ENCODE measurements at places on chromosomes 5 and 9.

DNA sequence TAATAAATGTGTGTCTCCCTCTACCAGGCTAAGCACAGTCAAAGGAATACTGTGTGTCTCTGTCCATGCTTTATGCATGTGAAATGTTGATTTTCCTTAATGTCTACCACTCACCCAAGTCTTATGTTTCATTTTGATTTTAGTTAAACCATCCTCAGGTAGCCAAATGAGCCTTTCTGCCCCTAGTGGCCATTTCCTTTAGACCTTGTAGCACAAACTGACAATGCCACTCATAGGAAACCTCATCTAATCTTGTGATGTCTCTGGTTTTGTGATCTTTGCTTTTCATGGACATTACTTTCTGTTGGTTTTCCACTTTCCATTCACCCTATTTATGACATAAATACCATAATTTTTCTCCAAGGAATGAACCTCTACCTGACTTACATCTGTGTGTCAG lies 820.8 kb downstream of the MAT2B start:
- no peak for DNase-seq

DNA sequence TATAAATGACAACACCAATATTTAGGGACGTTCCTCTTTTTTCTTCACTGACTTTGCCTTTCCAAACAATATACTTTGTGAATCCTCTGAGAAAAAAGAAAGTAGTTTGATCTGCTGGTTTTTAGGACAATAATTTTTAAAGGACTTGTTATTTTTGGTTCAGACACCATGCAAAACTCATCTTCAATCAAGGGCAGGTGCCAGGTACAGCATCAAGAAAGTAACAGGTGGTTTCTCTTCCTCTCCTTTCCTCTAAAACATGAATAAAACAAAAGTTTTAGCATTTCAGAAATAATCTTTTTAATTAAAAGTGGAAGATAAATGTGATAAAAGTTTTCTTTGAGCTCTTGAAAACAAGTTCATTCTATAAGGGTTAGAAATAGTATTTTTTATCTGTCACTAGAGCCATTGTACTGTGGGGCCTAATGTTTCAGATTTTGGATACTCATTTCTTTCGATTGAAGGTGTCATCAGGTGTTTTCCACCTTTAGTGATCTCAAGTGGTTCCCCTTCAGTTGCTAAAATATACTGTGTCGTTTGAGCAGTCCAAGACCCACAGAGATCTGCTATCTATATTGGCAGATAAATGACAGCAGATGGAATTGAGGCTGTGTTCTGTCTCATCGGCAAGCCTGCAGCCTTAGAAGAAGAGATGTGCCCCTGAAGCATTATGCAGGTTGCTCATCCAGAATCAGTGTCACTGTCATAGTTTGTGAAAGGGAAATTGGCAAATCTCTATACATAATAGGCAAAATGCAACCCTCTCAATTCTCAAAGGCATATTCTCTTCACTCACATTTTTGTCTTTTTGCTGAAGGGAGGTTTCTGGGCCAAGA lies 499.7 kb downstream of the PDE4D start:
- DNase-seq, result no peak

GRCh38 chr9:80866121-80866520 lies 823.2 kb downstream of the TLE1 start:
- DNase-seq, result no peak

DNA sequence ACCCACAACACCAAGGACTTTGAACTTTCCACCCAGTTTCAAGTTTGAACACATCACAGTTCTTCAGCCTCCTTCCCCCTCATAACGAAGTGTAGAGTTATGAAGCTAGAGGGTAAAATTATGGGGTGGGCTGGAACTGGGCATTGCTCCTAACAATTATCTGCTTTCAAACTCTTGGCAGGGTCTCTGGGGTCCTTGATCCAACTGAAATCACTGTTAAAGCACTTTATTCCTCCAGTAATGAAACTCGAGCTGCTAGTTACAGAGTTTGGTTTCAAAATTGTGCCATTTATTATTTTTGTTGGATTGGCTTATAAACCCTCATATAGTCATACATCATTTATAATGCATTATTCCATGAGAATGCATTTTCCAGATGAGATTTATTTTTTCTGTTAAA lies 158.5 kb downstream of the RGS3 start:
- DNase-seq, result no peak

- no peak for DNase-seq
These were observed 5.7 kb upstream of the IFNA21 start for GRCh38 chr9:21172156-21172555.

GRCh38 chr5:116271446-116272025 lies 186.7 kb downstream of the COMMD10 start:
- no peak for DNase-seq

GRCh38 chr5:138369261-138369660 lies 16.8 kb downstream of the KDM3B start:
- no peak for DNase-seq

GRCh38 chr9:89436963-89437625 lies 60.8 kb downstream of the SEMA4D start:
- peak; percentile 59 for DNase-seq

DNA sequence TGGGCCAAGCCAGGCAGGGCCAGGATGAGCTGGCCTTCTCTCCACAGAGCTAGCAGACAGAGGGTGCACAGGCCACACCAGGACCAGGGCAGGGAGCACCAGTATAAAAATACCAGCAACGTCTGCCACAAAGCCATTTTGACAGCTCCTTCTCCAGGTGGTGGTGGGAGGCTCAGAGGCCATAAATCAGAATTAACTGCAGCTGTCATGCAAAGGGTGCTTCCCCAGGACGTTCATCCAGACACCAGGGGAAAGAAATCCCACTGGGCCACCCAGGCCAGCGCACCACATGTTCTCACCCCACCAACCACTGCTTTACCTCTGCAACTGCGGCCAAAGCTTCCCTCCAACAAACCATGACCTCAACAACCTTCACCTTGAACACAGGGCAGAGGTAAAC lies 403.7 kb upstream of the TRPC7 start:
- no peak for DNase-seq

DNA sequence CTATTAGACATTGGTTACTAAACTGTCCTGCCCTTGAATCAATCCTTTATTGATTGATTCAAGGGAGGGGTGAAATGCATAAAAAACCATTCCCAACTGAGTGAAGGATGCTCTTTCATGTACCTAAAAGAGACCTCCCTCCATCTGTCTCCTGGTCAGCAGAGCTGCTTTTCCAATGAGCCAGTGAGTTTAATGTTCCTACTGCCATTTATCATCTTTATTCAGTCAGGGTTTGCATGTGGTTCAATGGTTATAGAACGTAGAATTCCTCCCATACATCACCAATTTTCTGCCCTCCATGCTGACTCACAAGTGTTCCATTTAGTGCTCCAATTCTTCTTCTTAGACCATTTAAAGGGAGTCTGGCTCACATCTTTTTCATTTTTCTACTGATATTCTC lies 199.1 kb upstream of the PCSK5 start:
- DNase-seq, result no peak

DNA sequence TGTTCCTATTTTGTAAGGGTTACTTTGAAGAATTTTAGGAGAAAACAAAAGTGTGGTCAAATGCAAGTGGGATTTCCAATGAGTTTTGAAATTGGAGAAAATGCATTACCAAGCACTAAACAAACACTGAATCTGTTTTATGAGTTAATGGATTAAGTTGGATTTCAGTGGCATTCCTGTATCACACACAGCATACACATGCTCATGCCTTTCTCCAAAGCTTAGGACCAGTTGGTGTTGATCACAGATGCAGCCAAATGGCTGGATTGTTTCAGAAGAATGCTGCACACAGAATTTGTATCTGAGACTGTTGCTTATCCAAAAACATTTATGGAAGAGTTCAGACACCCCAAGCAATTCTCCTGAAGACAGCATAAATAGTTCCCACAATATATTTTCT lies 611.1 kb downstream of the ACTL7B start:
- DNase-seq, result no peak

DNA sequence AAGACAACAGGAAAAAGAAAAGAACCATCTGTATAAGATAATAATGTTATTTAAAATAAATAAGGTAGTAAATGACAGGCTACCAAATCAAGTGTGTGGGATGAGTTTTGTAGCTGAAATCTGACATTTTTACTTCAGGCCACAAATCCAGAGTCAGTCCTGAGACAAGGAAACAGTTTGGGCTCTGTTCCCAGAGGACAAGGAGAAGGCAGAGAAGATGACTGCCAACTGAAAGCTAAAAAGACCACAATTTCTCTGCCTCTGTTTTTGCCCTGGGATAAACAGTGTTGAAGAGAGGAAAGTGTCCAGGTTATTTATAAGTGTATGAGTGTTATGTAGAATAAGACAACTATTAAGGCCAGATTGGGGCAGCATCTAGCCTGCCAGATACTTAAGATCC lies 180.5 kb downstream of the NFIB start:
- DNase-seq, result no peak

DNA sequence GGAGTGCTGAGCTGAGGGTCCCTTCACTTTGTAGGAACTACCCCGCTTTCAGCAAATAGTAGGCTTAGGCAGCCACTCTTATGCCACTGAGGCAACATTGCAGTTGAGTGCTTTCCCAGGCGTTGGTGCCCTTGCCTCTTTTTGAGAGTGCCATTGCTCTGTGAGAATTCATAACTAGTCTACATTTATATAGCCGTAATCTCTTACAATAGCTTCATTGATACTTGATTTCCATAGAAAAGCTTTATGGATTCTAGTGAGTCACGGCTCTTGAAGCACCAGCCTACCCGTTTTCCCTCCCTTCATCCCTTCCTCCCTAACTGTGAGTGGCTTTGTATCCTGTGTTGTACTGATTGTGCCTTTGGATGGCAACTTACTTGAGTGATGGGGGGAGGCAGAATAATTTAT lies 283.9 kb downstream of the AOPEP start:
- DNase-seq, result peak; percentile 58

- no peak for DNase-seq
These were observed 83.4 kb downstream of the ADRB2 start for GRCh38 chr5:148909766-148910165.

- no peak for DNase-seq
These were observed 9.1 kb upstream of the MAT2B start for GRCh38 chr5:163496286-163496685.

- DNase-seq, result no peak
These were observed 792.7 kb upstream of the CHD1 start for GRCh38 chr5:99721506-99721905.

GRCh38 chr5:37400501-37400900 lies 21.4 kb downstream of the WDR70 start:
- DNase-seq, result no peak

DNA sequence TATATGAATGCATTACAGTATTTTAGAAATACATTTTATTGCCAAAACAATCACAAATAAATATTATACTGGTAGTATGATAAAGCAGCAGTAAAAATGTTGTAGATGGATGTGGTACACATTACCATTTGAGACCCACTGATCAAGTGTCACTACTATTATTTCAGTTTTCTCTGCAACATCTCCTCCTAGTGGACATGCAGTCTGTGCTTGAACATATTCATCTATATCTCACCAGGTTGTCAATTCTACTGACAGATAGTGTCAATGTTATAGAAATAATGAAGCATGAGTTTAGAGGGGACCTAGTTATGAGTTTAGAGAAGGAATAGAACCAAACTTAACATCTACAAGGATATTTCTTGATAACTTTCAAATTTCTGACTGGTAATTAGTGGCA lies 39.2 kb upstream of the ELOVL7 start:
- no peak for DNase-seq

GRCh38 chr5:139306197-139306596 lies 12.7 kb downstream of the MATR3 start:
- no peak for DNase-seq

DNA sequence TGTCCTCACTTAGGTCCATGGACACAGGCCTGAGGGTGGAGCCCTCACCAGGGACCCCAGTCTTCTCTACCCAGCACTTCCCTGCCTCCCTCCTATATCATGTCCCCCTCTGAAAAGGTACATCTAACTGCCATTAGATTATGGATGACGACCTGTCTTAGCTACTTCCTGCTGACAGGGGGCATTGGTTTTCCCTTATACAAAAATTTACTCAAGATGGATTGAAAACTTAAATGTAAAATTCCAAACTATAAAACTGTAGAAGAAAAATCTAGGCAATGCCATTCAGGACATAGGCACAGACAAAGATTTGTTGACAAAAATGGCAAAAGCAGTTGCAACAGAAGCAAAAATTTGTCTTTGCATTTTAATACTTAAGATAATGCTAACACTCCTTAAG lies 623.2 kb upstream of the FAM174A start:
- DNase-seq, result no peak

- DNase-seq, result no peak
These were observed 101.3 kb upstream of the LARP1 start for GRCh38 chr5:154653764-154654485.

DNA sequence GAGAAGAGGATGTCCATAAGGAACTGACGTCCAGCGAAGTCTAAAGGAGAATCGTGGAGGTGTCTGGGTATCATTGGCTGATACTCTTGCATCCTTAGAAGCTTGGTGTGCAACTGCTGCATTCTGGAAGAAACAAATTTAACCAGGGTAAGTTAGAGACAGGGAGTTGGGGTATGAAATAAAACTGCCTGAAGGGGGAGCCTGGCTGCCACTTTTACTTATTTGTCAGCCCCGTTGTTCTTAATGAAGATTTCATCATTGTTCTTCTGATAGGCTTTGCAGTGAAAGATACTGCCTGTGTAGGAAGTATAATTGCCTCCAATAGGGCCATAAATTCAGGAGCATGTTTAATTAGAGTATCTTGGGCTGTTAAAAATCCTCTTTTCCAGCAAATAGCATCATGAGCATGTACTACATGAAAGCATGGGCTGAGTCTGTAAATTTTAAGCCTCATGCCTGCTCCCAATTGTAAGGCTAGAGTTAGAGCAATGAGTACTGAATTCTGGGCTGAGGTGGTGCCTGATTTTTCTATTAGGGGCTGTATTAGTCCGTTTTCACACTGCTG lies 1264.5 kb upstream of the ACO1 start:
- peak; percentile 39 for DNase-seq

- peak; percentile 90 for DNase-seq
These were observed 128.3 kb upstream of the CCNH start for GRCh38 chr5:87541033-87541432.

DNA sequence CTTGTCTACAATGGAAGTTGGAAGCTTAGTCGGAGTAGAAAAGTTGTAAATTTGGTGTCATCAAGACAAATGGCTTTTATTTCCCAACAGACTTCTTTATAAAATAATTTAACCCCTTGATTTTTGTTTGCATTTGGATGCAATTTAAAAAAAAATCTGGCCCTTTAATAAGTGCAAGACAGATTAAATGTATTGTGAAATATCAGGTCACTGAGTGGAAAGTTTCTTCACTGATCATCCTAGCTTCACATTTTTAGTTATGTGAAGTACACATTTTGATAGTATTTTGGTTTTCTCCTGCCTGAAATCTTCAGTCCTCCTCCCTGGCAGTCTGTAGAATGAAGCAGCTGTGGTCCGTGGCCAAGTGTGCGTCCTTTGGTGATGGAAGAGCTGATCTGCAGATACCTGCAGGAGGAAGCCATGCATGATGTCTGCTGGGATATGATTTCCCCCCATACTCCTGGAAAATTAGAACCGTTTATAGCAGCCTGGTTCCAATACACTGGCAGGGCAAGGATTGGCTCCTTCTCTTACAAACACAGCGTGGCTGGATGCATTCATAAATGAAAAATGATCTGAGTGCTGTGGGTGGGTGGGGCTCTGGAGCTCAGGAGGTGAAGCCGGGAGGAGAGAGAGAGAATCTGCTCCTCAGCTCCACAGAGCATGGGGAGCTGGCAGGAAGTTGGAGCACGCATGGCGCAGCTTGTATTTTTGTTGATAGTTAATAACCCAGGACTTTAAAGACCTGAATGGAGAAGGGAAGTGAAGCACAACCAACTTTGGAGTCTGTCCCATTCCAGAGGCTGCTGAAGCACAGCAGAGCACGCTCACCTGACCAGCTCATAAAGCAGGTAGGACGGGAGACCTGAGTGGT lies 238.4 kb downstream of the GOLPH3 start:
- peak; percentile 28 for DNase-seq

Data from head of caudate nucleus (tissue), 42 donors.